ENCODE measurements at places on chromosomes 11 and 22.

GRCh38 chr22:49946612-49947295, 13.8 kb upstream of the PIM3 start:
- DNase-seq = no peak

DNA sequence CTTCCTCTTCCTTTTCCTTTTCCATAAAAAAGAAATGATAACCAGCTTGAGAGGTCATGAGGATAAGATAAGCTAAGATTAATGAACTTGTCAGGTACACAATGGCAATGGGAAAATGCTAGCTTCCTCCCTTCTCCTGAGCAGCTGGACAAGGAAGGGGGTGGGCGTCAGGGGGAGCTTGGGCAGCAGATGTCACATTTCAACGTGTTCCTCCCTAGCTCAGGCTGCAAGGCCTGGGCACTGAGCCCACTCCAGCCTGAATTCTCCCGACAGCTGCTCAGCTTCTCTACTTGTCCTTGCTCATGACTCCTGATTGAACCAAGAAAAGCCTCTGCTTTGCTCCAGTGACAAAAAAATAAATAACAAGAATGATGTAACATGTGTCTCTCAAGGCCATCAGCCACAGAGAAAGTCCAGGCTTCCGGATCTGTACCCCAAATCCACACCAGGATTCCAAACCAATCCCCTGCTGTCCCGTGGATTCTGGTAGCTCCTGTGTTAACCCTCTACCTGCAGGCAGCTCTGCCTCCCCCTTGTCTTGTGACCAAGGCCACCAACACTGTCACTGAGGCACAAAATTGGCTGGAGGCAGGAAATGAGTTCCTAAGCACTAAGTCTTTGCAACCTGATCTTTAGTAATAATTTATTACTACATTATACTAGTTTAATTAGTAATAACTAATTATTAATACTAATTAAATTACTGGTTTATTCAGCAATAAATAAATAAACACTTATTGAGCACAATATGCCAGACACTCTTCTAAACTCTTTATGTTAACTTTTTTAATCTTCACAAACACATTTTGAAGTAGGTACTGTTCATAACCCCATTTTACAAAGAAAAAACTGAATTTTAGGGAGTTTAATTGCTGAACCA, 146.5 kb downstream of the CCDC34 start:
- no peak for DNase-seq

GRCh38 chr11:81301166-81301830, 1432.4 kb downstream of the FAM181B start:
- no peak for DNase-seq

DNA sequence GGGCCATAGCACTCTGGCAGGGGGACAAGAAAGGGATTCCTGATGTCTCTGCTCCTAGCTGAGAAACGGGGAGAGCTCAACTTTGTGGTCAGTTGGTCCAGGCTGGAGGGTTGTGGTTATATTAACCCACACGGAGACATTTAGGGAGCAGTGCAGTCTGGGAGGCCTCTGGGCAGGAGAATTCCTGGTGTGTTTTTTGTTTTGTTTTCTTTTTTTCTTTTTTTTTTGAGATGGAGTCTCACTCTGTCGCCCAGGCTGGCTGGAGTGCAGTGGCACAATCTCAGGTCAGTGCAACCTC, 88.0 kb upstream of the SHISAL1 start:
- no peak for DNase-seq

DNA sequence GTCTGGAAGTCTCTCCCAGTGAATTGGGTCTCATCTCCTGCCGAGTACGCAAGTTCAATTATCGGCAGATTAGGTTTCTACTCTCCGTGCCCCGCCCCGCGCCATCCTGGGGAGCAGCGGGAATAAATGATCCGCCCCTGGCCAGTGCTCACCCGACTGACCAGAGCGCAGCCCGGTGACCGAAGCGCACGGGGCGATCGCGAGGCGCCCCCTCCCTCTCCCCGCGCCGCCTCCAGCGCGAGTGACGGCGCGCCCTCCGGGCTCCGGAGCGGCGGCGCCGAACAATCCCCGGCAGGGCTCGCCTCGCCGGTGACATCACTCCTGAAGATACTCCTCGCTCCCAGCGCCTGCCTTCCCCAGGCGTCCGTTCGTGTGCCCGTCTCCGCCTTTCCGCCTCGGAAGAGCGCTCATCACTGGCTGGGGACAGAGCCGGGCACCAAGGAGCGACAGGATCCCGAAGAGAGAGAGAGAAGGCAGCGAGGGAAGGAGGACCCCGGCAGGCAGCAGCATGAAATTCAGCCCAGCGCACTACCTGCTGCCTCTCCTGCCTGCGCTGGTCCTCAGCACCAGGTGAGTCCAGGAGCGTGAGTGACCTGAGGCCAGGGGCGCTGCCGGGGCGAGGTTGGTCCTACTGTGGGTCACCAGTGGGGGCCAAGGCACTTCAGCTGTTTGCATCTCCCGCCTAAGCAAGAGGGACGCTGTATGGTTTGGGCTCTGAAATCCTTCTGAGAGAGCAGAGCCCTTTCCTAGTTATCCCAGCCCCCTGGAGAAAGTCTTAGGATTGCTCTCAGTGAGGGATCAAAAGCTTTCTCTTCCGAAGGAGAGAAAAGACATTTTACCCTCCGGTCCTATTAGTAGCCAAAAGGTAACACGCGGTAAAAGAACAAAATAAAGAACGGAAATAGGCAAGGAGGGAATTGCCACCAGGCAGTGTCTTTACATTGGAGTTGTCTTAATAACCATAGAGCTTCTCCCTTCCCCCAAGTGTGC, at the start of gene LUZP2:
LUZP2 (plus strand) TSS at position 318 of the 990 bp plus-strand sequence.
- DNase-seq = no peak

GRCh38 chr11:124801014-124801413, 808 bp upstream of the MSANTD2 start:
- no peak for DNase-seq

GRCh38 chr11:2293984-2294925, 7.5 kb downstream of the C11orf21 start:
- DNase-seq = no peak

DNA sequence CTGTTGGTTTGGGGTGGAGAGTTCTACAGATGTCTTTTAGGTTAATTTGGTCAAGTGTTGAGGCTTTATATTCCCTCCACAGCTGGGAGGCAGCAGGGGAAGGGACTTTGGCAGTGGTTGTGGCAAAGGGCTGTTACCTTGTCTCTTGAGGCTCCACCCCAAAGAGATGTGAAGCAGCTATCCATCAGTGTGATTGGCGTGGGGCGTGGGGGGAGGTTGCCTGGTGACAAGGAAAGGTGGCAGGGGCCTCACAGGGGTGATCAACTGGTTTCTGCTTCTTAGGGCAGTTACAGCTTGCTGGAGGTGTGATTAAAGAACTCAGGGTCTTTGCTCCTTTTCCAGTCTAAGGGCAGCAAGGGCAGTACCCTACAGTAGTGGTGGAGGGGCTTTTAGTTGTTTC, 59.3 kb downstream of the FANCF start:
- DNase-seq = no peak

- DNase-seq = peak; percentile 17
These were observed 37.7 kb downstream of the EIF4ENIF1 start for GRCh38 chr22:31451709-31452571.

DNA sequence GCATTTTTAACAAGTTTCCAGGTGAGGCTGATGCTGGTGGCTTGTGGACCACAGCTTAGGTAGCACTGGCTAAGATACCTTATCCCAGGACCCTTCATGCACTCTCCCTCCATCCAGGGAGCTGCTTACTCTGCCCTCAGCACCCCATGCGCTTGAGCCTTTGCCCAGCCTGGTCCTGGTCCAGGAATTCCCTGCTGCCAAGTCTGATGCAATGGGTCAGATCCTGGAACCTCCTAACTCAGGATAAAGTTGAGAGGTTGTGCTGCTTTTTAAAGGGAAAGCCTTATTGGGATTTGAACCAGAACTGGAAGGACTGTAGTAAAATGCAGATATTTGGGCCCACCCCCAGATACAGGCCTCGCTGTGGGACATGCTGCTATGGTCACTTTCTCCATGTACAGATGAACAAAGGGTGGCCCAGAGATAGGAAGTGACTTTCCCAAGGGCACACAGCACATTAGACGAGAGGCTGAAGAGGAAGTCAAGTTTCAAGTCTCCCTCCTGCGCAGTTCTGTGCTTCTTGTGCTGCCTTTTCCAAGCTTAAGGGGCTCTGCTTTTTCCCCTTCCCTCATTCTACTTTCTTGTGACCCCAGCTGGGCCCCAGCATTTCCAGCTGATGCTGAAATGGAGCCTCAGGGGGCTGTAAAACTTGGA, 824 bp upstream of the LGALS12 start:
- no peak for DNase-seq

DNA sequence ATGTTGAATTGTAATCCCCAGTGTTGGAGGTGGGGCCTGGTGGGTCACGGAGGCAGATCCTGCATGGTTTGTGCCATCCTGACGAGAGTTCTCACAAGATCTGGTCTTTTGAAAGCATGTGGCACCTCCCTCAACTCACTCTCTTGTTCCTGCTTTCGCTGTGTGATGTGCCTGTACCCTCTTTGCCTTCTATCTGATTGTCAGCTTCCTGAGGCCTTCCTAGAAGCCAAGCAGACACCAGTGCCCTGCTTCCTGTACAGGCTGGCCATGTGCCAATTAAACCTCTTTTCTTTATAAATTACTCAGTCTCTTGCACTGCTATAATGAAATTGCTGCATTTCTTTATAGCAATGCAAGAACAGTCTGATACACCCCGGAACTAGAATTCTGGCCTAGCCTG, 13.1 kb downstream of the PTPN5 start:
- no peak for DNase-seq

All from H54 (cell line).